ENCODE measurements at places on chromosomes 6 and 20.

DNA sequence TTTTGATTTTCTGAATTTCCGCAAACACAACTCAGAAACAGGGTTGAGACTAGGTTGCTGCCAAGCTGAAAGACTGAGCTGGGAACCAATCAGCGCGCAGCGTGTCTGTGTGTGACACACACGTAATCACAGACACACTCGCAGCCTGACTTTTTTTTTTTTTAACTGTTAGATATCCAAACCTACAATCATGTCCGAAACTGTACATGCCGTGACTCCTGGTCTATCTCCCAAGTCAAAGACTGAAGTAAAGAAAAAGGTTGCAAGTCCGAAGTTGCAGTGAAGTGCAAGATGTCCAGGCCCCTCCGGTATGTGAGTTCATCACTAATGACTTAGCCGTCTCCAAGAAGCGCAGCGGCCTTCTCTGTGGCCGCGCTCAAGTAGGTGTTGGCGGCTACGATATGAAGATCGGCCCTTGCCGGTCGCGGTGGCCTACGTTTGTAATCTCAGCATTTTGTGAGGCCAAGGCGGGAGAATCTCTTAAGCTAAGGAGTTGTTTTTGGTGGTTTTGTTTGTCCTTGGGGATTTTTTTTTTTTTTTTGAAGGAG lies 108.2 kb downstream of the HFE start:
- DNase-seq: peak; percentile 81

GRCh38 chr6:127481628-127482027 lies 22.4 kb upstream of the KIAA0408 start:
- DNase-seq: no peak

DNA sequence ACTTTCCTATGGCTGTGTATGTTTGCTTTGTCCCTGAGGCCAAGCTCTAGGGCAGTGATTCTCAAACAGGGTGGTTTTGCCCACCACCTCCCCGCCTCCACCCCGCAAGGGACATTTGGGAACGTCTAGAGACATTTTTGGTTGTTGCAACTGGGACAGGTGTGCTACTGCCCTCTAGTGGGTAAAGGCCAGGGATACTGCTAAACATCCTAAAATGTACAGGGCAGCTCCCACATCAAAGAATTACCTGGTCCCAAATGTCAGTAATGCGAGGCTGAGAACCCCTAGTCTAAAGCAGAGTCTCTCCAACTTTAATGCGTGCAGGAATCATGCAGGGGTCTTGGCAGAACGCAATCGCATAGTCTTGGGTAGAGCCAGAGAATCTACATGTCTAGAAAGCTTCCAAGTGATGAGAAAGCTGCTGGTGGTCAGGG lies 5.1 kb downstream of the KCNS1 start:
- DNase-seq: peak; percentile 74

GRCh38 chr6:31356216-31356945 lies 598 bp downstream of the HLA-B start:
- peak; percentile 22 for DNase-seq

DNA sequence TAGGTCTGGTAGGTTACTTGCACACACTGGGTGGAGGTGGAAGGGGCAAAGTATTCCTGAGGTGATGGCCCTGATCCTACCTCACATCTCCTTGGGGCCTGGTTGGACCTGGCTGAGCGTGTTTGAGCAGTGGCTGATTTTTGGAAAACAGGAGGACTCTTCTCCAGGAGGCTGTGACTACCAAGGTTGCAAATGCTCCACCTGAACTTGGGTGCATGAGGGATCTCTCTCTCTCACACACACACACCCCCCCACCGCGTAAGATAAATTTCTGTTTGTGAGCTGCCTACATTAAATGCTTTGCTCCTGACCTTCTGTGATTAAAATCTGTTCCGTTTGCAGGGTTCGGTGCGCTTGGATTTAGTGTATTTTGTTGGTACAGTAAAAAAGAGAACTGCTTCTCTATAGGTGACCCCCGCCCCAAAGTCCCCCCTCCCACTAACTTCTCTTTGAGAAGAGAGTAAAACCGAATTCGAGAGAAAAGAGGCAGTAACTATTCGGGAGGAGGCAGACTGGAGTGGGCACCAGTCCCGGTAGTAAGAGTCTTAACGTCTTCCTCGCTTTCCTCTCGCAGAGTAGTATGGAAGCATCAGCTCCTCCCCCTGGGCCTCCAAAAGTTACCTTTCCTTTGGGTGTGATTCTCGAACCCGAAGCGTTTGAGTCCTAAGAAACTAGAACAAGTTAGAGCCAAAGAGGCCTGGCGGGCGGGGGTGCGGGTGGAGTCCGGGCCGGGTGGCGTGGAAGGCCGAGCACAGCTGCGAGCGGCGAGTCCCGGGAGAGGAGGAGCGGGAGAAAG lies 585 bp upstream of the DSE start:
- DNase-seq: no peak

GRCh38 chr20:63833776-63834490 lies 2.9 kb upstream of the ZBTB46 start:
- no peak for DNase-seq

DNA sequence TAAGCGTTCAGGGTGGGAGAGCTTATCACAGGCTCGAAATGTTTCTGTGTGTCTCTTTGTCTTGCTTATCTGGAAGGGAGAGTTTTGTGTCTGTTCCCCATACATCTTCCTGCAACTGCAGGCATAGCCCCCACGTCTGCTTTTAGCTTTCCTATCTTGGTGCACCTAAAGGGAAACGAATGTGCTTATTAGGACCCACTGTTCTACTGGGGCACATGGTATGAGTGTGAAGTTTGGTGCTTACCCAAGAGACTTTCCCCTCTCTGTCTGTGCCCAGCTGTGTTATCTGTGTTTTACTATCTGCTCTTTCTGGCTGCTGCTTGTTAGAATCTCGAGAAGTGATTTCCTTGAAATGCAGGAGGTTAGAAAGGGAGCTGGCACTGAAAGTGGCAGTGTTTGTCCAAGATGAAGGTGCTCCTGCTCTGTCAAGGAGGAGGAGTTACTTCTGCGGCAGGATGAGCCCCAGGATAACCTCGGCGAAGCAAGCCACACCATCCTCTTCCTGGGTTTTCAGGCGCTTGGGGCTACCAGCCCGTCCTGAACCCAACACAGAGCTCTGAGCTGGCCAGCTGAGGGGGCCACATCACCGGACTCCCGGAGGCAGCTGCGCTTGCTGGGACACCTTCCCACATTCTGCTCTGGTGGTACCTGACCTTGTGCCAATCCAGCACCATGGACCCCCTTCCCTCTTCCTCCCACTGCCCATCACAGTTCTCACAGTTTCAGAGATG lies 23.4 kb downstream of the DYNLT1 start:
- DNase-seq: no peak

GRCh38 chr6:63774961-63775360 lies 139.4 kb downstream of the PHF3 start:
- no peak for DNase-seq

DNA sequence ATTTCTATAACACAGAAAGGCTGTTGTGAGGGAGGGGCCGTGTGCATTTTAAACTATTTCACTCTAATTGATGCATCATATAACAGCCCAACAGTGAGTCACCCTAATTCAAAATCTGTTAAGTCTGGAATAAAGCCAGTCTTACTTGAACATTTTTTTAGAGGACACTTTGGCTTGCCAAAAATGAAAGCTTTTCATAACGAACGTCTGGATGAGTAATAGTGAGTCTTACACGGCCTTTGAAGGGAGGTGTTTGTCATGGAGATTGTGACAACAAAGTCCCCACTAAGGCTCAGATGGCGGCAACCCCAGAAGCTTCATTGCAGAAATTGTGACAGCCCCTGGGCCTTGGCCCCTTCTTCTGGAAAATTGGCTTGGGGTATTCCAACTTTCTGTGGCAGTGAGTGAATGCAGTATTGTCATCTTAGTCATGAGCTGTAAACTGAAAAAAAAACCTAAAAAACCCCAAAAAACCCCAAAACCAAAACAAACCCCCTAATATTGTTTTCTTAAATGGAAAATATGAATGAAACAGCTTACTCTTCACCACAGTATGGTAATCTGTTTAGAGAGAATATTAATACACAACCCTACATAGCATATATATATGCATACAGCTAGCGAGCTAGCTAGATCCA lies 92.6 kb upstream of the CLDN20 start:
- DNase-seq: peak; percentile 68

DNA sequence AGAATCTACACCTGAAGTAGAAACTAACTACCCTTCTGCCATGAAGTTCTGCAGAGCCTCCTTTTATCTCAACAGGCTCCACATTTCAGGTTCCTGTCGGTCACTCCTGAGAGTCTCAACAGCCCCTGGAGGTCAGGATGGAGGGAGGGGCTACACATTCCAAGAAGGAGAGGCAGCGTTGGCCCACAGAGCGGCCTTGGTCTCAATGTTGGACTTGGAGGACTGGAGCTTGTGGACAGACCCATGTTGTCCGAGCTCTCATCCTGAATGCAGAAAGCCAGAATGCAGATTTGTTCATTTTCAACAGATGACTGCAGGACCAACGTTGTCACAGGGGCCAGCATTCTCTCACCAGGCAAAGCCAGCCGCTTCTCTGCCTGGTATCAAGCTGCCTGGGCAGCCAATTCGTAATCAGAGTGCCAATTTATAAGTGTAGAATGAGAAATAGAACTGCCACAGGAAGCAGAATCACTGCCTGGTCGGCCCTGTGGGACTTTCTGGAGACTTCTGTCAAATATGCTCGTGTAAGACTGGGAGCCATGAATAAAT lies 212.5 kb upstream of the SNX9 start:
- no peak for DNase-seq

DNA sequence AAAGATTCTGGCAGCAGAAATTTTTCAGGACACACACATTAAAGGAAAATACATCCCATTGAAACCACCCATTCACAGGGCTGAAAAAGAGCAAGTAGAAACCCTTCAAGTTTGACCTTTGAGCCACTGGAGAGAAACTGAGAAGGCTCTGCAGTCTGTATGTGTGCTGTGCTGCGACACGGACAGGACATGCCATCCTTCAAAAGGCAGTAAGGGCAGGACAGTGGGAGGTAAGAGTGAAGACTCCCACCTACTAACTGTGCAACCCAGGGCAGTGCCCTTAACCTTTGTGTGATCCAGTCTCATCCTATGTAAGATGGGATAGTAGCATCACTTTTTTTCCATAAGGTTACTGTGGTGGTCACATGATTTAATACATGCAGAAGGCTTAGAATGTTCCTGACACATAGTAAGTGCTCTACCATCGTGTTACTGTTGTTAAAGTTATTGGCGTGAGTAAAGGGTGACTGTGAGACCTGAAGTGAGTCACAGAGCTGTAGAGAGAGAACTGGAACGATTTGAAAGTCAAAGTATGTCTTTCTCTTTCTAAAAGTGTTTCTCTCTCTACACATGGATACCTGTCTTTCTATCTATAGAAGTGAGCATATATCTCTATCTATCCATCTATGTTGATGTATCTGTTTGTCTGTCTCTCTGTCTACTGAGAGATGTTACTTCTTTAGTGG lies 153.7 kb upstream of the OLIG3 start:
- no peak for DNase-seq

DNA sequence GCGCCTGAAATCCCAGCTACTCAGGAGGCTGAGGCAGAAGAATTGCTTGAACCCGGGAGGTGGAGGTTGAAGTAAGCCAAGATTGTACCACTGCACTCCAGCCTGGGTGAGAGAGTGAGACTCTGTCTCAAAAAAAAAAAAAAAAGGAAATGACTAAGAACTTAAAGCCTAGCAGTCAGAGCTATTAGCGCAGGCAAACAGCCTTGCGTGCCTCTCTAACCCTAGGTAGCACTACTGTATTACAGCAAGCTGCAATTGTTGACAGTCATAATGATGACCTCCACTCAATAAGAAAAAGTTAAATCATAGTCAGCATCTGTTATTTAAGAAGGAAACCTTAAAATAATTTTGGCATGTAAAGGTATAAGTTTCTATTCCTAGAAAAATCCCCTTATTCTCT lies 14.4 kb downstream of the GSS start:
- DNase-seq: no peak

GRCh38 chr6:30814146-30815040 lies 69.9 kb upstream of the DDR1 start:
- peak; percentile 84 for DNase-seq

DNA sequence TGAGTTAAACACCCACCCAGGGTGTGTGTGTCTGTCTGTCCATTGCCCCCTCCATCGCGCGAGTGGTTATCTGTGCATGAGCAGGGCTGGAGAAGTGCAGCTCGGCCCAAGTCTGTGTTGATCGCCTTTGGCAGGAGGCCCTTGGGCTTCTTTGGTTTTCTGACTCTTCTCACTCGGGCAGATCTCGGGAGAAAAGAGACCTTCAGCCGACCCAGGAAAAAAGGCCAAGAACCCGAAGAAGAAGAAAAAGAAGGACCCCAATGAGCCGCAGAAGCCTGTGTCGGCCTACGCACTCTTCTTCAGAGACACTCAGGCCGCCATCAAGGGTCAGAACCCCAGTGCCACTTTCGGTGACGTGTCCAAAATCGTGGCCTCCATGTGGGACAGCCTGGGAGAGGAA lies 132.9 kb downstream of the JPH2 start:
- DNase-seq: no peak

DNA sequence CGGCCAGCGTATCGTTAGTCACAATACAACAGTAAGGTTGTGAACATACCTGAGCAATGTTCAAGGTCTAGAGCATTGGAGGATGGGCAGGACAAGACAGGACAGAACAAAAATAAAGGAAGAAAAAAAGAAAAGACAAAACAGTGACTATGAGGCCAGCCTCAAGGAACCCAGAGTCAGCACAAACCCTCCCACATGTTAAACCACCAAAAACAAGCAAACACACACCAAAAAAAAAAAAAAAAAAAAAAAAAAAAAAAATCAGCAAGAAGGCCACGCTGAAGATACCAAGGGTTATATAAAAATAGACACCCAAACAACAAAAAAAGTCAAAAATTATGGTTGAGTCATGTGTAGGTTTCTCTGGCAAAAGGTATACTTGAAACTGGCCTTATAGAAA lies 12.8 kb downstream of the MED23 start:
- no peak for DNase-seq

GRCh38 chr6:41515995-41516394 lies 30.2 kb upstream of the FOXP4 start:
- no peak for DNase-seq

DNA sequence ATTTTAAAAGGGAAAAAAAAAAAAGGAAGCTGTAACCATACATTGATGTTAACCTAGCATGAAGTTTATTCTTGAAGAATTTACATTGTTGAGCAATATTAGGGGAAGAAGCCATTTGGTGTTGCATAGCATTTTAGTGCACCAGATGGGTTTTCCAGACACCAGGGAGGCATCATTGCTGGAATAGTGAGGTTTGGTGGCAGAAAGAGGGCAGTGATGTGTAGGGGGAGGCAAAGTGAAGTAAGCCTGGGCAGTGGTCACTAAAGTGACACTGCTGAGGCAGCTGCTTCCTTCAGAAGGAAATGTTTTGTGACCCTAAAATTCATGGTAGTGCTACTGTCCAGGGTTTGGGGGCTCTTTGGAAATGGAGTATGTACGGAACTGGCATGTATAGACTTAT lies 2.6 kb downstream of the TOMM6 start:
- DNase-seq: no peak

GRCh38 chr20:51128198-51128597 lies 105.3 kb upstream of the KCNG1 start:
- DNase-seq: no peak

DNA sequence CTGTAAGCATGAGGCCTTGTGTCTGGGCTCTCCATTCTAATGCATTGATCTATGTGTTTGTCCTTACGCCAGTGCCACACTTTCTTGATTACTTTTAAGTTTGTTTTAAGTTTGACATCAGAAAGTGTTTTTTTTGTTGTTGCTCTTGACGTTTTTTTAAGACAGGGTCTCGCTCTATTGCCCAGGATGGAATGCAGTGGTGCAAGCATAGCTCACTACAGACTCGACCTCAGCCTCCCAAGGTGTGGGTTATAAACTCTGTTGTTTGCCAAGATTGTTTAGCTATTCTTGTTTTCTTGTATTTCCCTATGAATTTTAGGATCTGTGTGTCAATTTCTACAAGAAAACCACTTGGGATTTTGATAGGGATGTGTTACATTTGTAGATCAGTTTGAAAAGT lies 5.6 kb downstream of the MCUR1 start:
- no peak for DNase-seq
